Myometrial cell (primary cell): ENCODE measurements at places on chromosomes 13 and 19. TPM values are rescaled to one million over a fixed set of nuclear protein-coding genes. Genes with fewer than 3 reads are reported as not detected.

ZNF582 gene
- 0.35 and 0.58 TPM in 2 replicates for total RNA-seq

CGB8 gene
- not detected in 2 replicates for total RNA-seq

TFPT gene
- total RNA-seq, result 22.0 and 31.4 TPM in 2 replicates

TRPC4 gene
- total RNA-seq, result 3.7 and 4.3 TPM in 2 replicates

ZSCAN5A gene
- total RNA-seq, result 1.7 and 9.0 TPM in 2 replicates

NOTCH3 gene
- total RNA-seq, result 10.7 and 12.2 TPM in 2 replicates

EBI3 gene
- total RNA-seq, result 0.35 TPM in 1 of 2 replicates, not detected in the other
